ENCODE measurements at places on chromosomes 16 and 17.

- DNase-seq: no peak
Measured at GRCh38 chr17:52376137-52376536, 217.6 kb upstream of the CA10 start.

DNA sequence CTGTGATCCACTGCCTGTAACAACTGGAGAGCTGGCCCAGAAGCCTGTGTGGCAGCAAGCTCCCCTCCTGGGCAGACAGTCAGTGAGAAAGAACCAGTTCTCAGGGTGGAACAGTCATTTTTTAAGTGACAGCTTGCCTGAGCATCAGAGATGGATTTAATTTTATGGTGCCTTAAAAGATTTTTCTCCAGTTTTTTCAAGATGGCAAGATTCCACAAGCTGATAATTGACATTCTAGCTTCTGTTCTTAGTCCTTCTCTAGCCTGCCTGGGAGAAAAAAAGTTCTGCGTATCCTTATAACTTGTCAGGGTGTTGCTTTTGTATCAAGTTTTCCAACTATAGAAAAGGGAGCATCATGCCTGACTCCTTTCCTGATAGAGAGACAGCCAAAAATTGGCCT is 21.2 kb downstream of the CALB2 start:
- DNase-seq: no peak

- no peak for DNase-seq
Measured at GRCh38 chr17:55926276-55926990, 175.6 kb downstream of the PCTP start.

DNA sequence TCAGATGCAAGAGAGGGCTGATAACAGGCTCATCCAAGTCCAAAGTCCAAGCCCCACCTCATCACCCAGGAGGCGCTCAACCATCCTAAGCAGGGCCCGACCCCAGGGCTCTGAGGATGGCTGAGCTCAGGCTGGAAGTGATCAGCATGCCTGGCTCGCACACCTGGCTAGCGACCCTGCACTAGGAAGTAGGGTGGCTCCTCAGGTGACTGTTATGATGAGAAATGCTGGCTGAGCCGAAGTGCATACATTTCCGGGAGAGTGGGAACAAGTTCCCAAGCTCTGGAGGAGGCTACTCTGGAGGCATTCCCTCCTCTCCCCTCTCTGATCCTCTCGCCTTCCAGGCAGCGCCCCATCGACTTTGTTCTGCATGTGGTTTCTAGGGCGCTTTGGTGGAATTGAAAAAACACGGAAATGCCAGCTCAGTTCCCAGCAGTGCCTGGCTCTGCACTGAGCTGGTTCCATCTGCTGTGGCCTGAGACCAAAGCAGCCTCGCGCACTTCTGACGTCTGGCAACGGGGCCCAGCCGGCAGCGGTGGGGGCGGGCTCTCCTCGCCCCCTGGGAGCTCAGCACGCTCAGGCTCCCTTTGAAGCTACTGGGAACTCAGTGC is 130.3 kb downstream of the IRF8 start:
- DNase-seq: no peak

- no peak for DNase-seq
Measured at GRCh38 chr16:86089991-86090390, 191.0 kb downstream of the IRF8 start.

DNA sequence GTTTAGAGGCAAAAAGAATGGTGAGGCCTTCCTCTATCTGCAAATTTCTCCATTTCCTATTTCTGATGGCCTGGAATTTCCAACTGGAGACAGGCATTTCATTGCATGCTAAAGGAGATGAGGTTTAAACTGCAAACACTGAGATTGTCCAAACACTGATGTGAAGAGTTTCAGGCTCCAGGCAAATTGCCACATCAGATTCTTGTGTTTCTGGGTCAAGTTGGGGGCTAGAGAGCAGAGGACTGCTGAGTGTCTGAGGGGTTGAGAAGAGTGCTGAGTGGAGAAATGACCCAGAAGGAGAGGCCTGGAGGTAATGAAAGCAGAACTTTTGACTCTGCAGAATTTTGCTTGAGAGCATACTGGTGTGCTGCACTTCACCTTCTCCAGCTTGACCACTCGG is 216.7 kb upstream of the MPHOSPH6 start:
- no peak for DNase-seq

GRCh38 chr17:34254651-34255380 is at the start of gene CCL2:
Gene CCL2 (plus strand): TSS chr17:34255285. CDS start chr17:34255350, 65 bp downstream.
- DNase-seq: no peak

DNA sequence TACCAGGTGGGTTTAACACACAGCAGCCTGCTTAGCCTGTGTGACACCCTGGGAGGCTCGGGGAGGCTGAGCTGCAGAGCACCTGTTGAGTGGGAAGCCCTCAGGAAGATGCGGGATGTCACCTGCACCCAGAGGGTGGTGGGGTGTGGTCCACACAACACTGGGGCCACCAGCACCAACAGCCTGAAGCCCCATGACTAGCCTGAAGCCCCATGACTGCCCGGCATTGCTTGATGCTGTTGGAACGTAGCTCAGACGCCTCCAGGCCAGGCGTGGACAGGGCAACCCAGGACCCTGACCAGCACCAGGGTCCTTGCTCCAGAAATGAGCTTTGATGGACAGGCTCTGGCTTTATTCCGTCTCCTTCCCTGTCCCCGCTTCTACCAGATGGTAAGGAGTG is 76.3 kb upstream of the ZNF469 start:
- no peak for DNase-seq

DNA sequence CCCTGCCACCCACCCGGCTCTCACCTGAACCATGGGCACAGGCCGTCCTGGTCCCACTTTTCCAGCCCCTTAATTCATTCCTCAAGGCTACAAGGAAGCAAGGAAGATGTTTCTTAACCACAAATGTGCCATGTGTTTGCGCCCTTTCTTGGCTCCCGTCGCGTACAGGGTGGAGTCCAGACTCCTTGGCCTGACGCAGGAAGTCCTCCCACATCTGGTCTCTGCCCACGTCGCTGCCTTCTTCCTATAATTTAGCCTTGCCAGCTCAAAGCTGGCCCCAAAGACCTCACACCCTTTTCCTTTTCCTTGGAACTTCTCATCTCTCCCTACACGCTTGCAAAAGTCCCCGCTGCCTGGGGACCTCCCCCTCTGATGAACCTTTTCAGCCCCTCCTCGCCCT is 38.8 kb upstream of the BHLHA9 start:
- no peak for DNase-seq

- DNase-seq: no peak
Measured at GRCh38 chr17:38628441-38628840, 22.7 kb upstream of the SRCIN1 start.

- DNase-seq: no peak
Measured at GRCh38 chr17:20235747-20236146, 226.6 kb downstream of the SPECC1 start.

DNA sequence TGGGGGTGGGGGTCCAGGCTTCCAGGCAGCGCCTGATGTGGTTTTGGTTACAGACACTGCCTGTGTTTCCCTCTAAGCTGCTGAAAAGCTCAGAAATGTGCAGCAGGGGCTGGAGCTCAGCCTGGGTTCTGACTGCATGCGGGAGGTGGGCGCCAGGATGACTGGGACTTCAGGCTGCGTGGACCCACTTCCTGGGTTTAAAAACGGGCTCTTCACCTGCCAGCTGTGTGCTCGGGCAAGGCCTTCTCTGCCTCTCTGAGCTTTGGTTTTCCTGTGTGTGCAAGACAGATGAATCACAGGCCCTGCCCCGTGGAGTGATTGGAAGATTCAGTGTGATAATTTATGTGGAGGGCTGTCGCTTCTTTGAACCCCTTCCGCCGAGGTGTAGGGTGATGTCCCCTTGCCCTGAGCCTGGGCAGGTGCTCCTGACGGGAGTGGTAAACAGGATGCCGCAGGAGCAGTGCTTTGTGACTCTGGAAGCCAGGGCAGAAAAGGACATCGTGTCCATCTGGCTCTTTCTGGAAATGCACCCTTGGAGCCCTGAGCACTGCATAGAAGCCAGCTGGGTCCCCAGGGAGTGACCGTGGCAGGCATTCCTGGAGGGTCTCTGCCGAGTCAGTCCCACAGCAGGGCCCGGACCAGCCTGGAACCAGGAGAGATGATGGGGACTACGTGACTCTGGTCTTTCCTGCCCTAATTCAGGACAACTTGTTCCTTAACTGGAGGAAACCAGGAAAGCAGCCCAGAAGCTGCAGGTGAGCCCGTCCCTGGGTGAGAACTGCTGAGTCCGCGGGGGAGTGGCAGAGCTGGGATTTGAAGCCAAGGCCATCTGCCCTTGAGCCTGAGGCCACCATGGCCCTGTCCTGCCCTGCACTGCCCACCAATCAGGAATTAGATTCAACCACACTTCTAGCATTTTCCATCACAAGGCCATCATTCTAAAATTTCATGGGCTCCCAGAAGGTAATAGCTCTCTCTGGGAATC is 28.5 kb upstream of the SLC7A5 start:
- peak; percentile 59 for DNase-seq

Data from stimulated activated CD4-positive, alpha-beta T cell treated with anti-CD3 and anti-CD28 coated beads, Interleukin-2, amount 100 ng/mL, for 24 hours (primary cell).